Stimulated activated CD4-positive, alpha-beta T cell treated with anti-CD3 and anti-CD28 coated beads, Interleukin-4, amount 100 ng/mL, for 48 hours (primary cell): ENCODE measurements at places on chromosomes 11 and 22.

DNA sequence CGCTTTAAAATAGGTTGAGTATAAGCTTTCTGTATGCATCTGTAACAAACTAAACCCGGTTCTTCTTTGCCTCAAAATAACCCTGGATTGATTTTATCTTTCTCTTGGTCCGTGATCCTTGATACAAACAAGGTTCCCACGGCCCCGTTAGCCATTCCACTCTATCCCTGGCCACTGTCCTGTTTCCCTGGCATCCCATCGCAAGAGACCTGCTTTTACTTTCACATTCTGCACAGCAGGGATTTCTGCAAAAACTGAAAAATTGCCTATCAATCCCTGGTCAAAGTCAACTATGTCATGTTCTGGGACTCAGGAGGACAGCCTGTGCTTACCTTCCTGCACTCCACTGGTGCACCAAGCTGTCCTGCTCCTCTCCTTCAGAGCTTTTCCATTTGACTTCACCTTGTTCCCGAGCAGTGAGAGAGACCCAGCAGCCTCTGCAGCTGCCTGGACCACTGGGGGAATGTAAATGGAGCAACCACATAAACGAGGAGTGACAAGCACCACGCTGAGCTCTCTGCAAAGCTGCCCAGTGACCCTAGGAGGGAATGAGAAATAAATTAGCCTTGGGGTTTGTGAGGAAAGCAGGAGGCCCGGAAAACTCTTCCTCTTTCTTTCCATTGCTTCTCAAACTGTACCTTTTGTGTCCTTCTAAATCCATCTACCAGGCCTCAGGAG, 175.9 kb downstream of the NTM start:
- DNase-seq = no peak

GRCh38 chr11:84316866-84317555, 1030.8 kb upstream of the CCDC90B start:
- DNase-seq = no peak

- DNase-seq = no peak
Measured at GRCh38 chr11:36037031-36037430, 93.2 kb downstream of the LDLRAD3 start.

DNA sequence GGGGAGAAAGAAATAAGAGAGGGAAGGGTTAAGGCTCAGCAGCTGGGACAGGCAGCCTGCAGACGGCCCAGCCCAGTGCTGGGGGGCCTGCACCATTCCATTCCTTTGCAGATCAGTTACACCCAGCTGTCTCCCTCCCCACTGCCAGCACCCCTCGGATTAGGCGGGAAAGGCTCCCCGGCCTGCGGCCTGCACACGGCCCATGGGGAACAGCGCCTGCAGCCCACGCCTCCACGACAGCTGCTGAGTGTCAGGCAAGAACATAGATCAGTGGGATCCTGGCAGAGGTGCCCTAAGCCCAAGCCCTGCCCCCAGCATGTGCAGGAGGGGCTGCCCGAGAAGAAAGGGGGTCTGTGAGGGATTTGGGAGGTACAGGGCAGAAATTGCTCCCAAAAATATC, 65.8 kb upstream of the MYOD1 start:
- DNase-seq = no peak

DNA sequence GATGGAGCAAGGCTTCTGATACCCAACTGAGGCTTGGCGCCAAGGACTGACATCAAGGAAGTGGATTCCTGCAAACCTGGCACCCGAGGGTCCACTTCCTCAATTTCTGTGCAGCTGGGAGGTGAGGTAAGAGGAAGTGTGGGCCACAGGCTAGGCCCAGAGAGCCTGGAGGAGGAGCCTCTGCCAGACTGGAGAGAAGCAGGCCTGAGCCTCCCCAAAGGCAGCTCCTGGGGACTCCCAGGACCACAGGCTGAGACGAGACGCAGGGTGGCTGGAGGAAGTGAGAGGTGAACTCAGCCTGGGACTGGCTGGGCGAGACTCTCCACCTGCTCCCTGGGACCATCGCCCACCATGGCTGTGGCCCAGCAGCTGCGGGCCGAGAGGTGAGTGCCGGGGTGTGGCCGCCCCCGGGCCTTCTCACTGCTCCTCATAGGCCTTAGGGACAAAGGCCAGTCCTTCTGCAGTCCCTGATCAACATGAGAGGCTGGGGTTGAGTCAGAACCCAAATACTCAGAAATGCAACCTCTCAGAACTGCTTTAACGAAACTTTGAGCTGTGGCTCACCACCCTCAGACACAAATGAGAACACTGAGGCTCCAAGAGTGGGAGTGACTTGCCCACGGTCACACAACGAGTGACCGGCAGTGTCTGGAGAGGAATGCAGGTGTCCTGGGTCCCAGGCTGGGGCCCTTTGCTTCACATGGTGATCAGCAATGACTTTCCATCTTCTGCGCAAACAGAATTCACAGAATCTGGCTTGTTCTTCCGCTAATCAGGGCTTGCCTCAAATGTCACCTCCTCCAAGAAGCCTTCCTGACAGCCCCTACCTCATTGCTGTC, at the start of gene NCF4:
Gene NCF4 (plus strand): TSS at position 186 of the 839 bp plus-strand sequence. CDS start 166 bp downstream, at position 352.
- DNase-seq = peak; percentile 32

GRCh38 chr11:93084727-93085505, 112.9 kb downstream of the SLC36A4 start:
- DNase-seq = no peak

DNA sequence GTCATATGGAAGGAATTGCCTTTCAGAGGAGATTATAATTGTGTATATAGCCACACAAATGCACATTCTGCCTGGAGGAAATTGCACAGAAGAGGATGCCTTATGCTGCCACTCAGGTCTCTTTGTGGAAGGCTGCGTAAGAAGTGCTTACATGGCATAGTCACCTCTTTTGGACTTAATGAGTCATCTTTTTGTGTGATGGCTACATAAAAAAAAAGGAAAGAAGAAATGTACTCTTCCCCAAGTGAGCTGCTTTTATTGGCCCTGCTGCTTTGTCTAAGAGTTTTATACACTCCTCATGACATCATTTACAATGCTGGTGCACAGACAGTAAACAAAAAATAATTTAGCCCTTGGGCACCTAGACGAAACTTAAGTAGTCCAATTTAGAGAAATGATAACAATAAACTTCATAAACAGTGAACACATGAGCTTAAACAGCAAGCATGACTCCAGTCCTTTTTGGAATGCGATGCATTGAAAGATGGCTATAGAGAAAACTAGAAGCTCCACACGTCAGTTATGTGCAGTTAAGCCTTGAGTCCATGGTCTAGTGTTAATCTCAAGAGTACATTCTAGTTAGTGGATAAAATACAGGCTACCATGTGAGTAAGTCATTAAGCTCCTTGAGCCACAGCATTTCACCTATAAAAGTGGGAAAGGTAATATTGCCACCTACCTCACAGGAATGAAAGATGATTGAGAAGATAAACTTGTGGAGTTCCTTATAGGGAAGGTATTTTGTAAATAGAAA, 12.0 kb downstream of the CSTPP1 start:
- no peak for DNase-seq

GRCh38 chr11:86632499-86633269, 39.7 kb downstream of the ME3 start:
- peak; percentile 30 for DNase-seq

- DNase-seq = no peak
Measured at GRCh38 chr11:69425895-69426544, 55.4 kb upstream of the LINC01488 start.

- no peak for DNase-seq
Measured at GRCh38 chr11:92698742-92699141, 270.7 kb upstream of the MTNR1B start.

DNA sequence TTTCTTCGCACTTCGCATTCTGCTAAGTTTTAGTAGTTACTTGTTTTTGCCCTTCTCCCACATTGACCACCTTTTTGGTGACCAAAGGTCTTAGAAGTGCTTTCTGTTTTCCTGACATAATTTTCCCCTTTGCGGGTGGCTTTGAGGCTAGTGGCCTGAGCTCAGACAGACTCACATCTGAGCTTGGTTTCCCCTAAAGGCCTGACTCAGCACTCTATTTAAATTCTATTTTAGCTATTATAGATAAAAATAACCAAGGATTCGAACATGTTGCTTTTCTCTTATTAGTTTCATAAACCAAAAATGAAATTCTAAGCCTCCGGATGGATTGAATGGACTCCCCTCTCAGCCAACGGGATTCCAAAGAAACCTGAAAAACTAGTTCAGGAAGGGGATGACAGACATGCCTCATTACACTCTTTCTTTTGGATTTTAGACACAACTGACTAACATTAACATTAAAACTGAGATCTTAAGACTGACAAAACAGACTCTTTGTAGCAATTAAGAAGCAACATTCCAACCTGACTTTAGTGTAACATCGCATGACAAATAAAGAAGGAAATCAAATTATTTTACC, 258.5 kb downstream of the LUZP2 start:
- DNase-seq = no peak

- DNase-seq = no peak
Measured at GRCh38 chr11:31903225-31904074, 92.3 kb upstream of the PAX6 start.

DNA sequence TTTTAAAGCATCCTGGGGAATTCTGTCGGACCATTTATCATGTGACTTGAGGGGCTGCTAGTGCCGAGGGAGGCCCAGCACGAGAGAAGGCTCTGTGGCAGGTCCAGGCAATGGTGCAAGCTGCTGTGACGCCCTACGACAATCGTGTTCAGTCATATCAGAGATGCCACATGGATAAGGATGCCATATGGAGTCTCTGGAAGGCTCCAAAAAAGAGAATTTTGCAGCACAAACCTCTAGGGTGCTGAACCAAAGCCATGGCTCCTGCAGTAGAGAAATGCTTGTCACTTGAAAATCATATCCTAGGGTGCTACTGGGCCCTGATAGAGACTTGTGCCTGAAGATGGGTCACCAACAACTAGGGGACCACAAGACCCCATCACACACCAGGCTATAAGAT, 6.7 kb upstream of the CD6 start:
- DNase-seq = no peak

DNA sequence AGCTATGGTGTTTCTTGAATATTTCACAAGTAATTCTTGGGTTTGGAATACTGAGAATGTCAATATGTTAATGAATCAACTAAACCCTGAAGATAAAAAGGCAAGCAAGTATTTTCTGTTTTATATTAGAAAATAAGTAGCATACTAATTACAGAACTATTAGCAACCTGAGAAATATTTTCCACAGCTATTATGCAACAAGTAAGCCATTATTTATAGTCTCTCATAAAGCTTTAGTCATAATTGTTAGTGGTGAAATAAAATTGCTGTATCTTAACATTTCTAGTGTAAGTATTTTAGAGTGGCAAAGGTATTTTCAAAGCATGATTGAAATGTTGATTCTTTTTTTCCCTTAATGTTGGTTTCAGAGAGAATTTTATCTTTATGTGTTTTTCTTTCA, 53.3 kb downstream of the FAR1 start:
- DNase-seq = no peak

GRCh38 chr11:6194065-6194581, 4.9 kb upstream of the OR52W1 start:
- DNase-seq = no peak
